ENCODE measurements at places on chromosomes 3 and 15.

DNA sequence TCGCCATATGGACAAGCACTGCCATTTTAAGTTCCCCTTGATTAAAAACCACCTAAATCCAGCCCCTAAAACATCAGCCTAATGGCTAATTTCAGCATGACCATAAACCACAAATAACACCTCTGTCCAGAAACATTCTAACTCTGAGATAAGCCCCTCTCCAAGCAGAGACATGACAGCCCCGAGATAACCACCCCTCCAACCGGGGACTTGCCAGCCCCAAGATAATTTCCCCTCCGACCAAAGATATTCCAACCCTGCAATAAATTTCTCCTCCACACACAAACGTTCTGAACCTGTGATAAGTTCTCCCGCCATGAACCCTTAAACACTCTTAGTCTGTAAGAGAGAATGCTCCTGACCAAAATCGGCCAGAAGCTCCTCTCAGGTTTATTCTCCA is 586.8 kb downstream of the EDEM1 start:
- DNase-seq, result no peak

DNA sequence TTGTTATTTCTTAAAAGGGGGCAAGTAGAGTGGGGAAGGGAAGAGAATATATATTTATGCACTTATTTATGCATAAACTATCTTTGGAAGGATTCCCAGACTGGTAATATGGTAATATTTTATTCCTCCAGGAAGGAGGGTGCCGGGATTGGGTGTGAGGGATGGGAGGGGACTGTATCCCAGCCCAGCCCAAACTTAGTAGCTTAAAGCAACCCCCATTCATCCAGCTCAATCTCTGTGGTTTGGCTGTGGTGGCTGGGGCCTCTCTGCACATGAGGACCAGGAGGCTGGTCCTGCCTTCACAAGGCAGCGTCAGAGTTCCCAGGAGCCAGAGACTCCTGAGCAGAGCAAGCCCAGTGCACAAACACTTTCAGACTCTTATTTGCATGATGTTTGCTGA is 48.4 kb downstream of the CCNL1 start:
- no peak for DNase-seq

DNA sequence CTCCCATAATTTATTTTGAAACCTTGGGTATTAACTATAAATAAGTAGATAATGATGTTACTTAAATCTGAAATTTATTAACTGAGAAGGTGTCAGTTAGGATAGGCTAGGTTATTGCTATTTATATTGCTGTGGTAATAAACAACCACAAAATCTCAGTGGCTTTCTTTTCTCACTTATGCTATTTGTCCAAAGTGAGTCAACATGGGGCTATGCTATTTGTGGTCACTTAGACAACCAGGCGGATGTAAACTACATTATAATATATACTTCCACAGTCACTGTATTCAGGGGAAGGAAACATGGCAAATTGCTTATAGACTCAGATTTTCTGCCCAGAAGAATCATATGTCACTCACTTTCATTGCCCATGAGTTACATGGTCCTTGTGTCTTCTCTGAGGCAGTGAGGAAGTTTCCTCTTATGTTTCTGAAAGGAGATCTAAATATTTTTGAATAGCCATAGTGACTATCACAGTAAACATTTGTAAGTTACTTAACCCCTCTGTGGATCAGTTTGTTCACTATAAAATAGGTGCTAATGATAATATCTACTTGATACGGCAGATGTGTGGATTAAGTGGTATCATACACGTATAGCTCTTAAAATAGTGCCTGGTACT is 19.8 kb downstream of the HMG20A start:
- no peak for DNase-seq

- DNase-seq, result peak; percentile 83
These were observed 152.9 kb downstream of the ATP10A start for GRCh38 chr15:25710184-25710583.

DNA sequence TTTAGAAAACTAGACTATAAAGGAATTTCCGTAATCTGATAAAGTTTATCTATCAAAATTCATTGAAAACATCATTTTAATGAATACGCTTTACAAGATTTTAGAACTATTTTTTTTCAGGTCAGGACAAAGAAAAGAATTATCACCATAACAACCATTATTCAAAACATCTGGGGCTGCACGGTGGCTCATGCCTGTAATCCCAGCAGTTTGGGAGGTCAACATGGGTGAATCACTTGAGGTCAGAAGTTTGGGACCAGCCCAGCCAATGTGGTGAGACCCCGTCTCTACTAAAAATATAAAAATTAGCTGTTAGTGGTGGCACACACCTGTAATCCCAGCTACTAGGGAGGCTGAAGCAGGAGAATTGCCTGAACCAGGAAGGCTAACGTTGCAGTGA is 260.4 kb downstream of the WNT5A start:
- no peak for DNase-seq

- no peak for DNase-seq
These were observed 45.4 kb upstream of the CTDSPL start for GRCh38 chr3:37816271-37816670.

All from H9 (cell line).